ENCODE measurements at places on chromosomes 12 and 14.

DNA sequence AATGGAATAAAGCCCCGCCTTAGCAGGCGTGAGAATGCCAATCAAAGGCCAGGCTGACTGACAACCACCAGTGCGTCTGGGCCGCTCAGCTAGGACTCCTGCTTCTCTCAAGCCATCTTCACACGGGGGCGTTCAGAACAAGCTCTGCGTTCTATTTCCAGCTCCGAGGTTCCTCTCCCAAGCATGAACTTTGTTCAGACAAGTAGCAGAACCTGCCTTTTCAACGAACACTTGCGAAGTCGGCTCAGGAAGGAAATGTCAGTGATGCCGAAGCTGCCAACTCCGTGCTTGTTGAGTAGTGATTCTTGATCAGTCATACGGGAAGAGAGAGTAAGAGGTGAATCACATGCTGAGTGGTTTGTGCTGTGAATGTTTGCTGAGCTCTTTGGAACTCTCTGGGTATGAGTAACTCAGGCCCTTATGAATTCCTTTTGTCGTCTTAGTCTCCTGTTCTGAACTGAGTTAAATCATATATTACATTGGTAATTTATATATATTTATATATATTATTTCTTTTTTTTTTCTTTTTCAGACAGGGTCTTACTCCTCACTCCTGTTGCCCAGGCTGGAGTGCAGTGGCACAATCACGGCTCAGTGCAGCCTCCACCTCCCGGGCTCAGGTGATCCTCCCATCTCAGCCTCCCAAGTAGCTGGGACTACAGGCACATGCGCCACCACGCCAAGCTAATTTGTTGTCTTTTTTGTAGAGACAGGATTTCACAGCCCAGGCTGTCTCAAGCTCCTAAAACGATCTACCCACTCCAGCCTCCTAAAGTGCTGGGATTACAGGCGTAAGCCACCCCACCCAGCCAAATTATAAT, 29.4 kb upstream of the BCL7A start:
- peak; percentile 91 for DNase-seq

DNA sequence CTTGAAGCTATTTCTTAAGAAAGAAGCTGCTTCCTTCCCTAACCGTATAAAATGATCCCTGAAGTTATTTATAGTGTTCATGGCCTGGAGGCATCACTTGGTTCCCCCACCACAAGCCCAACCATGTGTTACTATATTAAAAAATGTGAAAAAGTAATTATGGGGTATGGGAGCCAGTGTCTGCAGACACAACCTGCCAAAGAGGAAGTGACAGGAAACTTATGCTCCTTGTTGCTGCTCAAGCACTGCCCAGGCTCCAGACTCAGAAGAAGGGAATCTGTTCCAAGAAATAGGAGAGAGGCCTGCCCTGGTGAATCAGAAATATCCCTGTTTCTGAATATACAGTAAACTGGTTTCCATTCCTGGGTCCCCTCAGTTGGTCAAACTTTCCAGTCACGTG, 217.2 kb upstream of the BMP4 start:
- no peak for DNase-seq

- DNase-seq: peak; percentile 20
Observed at GRCh38 chr12:11228296-11228879, 41.1 kb downstream of the PRB3 start.

DNA sequence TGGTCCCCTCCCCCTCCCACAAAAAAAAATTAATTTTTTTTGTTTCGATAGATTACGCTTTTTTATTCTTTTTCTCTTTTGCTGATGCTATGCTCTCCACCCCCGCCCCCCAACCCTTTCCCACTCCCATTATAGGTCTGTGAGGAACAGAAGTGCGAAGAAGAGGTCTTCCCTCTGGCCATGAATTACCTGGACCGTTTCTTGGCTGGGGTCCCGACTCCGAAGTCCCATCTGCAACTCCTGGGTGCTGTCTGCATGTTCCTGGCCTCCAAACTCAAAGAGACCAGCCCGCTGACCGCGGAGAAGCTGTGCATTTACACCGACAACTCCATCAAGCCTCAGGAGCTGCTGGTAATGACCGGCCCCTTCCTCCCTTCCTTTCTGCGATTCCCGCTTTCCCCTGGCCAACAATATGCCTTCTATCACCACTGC, 2.3 kb downstream of the CCND2 start:
- DNase-seq: no peak

DNA sequence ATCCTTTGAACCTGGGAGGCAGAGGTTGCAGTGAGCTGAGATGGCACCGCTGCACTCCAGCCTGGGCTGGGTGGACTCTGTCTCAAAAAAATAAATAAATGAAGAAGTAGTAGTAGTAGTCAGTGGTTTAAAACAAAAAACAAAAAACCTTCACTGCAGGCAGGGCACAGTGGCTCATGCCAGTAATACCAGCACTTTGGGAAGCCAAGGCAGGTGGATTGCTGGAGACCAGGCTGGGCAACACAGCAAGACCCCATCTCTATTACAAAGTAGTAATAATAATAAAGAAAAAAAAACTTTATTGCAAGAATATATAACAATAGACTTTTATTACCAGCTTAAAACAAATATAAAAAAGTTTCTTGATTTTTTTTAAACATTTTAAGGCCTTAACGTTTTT, 13.8 kb upstream of the NEK9 start:
- no peak for DNase-seq

DNA sequence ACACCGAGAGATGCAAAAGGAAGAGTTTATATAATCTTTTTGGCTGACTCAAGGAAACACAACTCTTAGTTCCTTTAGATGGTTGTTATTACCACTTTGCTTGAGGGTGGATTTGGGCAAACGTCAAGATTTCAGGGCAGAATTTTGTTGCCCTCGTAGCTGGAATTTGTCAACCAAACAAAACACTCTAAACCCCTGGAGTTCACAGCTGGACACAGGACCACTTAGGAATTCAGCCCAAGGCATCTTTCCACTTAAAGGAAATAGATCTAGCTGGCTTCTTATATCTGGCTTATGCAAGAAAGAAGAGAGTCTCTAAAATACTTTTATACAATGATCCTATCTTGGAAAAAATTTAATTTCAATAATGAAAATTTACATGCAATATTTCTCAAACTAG, 237.8 kb upstream of the LRIG3 start:
- no peak for DNase-seq

GRCh38 chr14:91748049-91748448, 16.2 kb upstream of the CATSPERB start:
- DNase-seq: no peak

Measured in A549 (cell line).